Renal cortex interstitium (tissue), 15 donors: ENCODE measurements at places on chromosomes 3 and 15.

DNA sequence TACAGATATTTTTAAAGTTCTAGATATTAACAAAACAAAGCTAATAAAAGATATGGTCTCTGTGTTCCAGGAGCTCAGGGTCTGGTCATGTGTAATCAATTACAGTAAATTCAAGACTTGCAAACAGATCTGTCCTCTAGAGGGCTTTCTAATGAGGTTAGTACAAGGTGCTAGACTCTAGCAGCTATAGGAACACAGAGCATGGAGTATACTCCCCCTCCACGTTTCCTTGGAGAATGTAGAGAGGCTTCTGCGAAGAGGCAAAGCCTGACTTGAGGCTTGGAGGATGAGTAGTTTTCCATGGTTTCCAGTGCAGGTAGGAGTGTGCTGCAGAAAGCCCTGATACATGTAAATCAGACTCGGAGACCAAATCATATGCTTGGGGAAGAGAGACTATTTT lies 32.7 kb upstream of the DLG1 start:
- no peak for DNase-seq

- no peak for DNase-seq
Measured at GRCh38 chr3:12451481-12451880, 32.8 kb upstream of the TSEN2 start.

DNA sequence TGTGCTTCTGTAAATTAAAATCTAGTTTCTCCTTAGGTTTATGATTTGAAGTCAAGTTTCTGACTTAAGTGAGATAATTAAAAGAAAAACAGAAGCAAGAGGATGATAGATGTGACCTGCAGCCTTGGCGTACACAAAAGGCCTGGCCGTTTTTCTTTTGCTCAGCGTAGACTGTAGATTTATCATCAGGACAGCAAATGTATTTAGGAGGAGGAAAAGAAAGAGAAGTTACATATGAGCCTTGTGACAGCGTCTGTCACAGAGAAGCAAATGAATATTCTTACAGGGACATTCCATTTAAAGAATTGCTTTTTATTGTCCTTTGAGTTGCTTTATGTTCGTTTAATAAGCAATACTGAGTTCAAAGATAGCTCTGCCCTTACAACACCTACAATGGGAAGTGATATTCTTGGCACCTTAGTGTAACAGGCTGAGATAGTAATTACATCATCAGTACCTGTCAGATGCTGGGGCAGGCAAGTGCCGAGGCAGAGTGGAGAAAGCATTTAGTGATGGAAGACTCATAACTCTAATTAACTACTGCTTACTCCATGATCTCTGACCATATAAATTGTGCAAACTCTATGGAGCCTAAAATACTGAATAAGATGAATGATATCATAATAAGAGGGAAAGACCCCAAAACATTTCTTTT lies 311.5 kb downstream of the MFSD1 start:
- DNase-seq: no peak

DNA sequence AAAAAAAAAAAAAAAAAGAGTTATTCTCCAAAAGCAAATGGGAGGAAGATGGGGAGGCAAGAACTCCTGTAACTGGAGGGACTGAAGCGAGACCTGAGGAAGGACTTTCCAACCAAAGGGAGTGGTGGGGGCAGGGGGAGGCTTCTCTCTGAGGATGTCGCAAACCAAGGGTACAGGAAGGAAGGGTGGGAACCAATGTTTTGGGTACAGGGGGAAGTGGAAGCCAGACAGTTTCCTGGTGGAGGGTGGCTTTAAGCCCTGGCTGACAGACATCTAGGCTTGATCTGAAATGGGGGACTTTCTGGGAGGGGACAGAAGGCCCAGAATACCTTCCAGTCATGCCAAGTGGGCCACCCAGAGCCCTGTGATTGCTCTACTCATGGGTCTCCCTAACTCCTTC lies 27.0 kb downstream of the VIPR1 start:
- DNase-seq: no peak

- no peak for DNase-seq
Measured at GRCh38 chr3:187150599-187150998, 11.3 kb upstream of the RPL39L start.
